Left cardiac atrium (tissue), 4 donors: ENCODE measurements at places on chromosomes 7 and 10.

- peak; percentile 55 for DNase-seq
Observed at GRCh38 chr10:61992671-61993668, 91.5 kb downstream of the ARID5B start.

- DNase-seq: no peak
Observed at GRCh38 chr7:28001896-28002295, 178.7 kb downstream of the JAZF1 start.

- no peak for DNase-seq
Observed at GRCh38 chr7:107909445-107909844, 18.5 kb downstream of the DLD start.

DNA sequence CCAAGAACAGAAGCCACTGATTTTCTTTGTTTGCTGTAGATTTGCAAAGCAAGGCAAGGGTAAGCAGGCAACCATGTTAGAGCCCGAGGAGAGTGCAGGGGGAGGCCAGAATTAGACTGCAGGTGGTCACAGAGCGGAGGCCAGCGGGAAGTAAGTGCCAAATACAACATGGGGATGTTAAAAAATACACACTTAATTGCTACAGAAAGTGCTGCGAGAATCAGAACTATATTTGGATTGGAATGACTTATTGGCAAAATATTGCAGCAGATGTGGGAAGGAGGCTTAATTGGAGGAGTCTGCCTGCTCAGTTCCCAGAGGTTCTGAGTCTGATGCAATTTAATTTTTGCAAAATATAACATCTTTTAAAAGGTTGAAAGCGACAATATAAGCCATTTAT lies 49.7 kb upstream of the ADCY1 start:
- no peak for DNase-seq

DNA sequence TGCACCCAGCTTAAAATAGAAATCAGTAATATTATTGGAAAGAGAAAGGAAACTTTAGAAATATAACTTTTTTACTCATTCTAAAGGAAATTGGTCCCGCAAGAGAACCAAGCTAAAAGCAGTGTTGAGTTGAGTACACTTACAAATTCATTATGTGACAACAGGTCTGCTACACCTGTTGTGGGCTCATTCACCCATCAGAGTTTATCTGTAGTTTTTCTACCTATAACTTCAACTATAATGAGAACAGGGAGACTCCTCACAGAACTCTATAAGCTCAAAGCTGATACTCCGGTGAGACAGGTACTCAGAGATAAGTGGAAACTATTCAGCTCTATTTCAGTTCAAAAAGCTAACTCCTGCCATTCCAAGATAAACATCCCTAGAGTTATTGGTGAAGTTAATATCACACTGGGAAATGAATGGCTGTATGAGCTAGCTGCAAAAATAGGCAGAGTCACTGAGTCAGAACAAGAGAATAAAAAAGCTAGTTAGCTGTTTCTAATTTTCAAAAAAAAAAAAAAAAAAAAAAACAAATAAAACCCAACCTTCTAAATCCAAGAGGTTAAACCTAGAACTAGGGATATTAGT lies 121.3 kb downstream of the PPP1R3A start:
- DNase-seq: no peak

DNA sequence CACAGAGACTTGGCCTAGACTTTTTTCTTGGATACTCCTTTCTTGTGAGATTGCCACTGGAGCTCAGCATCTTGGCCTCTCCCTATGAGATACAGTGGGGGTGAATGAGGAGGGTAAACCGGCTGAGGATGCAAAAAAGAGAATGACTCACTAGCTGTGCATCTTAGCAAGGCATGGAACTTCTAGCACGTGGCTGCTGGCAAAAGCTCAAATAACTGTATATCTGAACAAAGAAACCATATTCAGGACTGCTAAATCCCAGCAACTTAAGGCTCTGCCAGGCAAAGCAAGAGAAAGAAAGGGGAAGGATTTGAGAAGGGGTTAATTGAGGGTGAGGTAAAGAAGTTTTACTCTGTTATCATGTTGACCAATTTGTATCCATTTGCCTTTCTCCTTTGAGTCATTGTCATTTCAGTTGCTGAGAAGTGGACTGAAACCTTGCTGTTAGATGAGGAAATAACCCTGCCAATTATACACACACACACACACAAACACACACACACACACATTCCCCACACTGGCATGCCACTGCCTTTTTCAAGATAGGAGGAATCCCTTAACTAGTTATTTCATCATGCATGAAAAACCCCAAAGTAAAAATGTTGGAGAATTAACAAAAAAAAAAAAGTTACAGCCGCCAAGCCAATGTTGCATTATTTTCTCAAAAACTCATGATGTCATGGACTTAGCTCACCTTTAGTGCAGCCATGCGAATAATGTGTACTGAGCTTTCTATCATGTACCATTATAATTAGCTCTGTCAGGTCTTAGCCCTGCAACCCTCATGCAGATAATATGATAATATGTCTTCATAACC lies 997.3 kb downstream of the LRMDA start:
- no peak for DNase-seq

- DNase-seq: no peak
Observed at GRCh38 chr10:21727452-21728168, 193.6 kb downstream of the MLLT10 start.

- DNase-seq: no peak
Observed at GRCh38 chr10:128929767-128930166, 537.3 kb upstream of the MGMT start.

- no peak for DNase-seq
Observed at GRCh38 chr7:66807736-66808135, 67.2 kb downstream of the RABGEF1 start.

- DNase-seq: no peak
Observed at GRCh38 chr10:2834214-2834613, 233.1 kb upstream of the PFKP start.

GRCh38 chr10:113264333-113265131 lies 288.3 kb upstream of the HABP2 start:
- no peak for DNase-seq

DNA sequence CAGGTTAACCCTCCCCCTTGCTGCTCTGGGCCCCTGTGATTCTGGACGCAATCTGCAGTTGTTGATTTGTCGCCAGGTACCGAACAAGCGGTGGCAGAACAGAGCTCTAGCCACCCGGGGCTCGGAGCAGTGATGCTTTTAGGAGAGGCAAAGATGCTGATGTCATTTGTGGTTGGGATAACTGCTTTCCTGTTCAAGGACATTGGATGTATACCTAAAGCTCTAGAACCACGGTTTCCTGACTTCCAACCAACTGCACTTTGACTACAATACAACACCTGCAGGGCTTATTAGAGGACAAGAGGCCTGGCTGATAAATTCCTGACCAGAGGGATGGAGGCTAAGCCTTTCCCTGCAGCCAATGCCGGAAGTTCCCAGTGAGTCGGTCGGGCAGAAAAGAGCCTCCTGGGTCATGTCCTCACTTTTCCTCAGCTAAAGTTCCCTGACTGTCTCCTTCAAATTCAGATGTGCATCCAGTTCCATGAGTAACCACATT lies 6.5 kb upstream of the RBM20 start:
- no peak for DNase-seq
